ENCODE measurements at places on chromosomes 12 and 14.

GRCh38 chr12:89883630-89884389 is 175.2 kb upstream of the ATP2B1 start:
- no peak for DNase-seq

- DNase-seq = no peak
Observed at GRCh38 chr14:51884086-51884927, 23.9 kb downstream of the GNG2 start.

DNA sequence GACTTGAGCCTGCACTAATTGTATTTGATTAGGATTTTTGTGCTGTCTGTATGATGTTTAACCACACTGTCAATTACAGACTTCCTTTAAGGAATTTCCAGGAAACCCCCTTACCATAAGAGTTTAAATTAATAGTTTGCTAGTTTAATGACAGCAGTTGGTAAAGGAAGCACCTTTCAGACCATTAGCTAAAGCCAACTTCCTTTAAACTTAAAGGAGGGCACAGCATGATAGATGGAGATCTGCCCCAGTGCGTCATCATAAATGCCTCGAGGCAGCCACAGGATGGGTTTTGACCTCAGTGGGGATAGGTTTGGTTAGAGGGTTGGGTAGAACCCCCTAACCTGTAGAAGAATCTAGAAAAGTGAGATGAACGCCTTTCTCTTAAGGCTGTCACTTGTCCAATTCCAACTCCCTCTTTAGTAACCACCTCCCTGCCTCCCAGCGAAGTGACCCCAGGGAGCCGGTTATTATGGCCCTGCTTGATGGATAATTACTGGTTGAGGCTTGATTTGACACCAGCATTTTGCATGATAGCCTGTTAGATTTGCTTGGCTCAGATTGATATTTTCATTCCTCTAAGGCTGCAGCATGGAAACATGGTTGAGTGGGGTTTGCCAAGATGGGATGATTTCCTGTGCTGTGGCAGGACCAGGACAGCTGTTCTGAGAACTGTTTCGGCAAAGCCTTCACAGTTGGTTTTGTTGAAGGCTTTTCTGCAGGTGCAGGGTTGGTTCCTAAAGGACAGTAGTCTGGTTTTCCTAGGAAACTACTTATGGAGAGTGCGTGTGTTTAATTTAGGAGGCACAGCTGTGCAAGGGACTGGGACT is 62.7 kb downstream of the CHST11 start:
- DNase-seq = peak; percentile 31

DNA sequence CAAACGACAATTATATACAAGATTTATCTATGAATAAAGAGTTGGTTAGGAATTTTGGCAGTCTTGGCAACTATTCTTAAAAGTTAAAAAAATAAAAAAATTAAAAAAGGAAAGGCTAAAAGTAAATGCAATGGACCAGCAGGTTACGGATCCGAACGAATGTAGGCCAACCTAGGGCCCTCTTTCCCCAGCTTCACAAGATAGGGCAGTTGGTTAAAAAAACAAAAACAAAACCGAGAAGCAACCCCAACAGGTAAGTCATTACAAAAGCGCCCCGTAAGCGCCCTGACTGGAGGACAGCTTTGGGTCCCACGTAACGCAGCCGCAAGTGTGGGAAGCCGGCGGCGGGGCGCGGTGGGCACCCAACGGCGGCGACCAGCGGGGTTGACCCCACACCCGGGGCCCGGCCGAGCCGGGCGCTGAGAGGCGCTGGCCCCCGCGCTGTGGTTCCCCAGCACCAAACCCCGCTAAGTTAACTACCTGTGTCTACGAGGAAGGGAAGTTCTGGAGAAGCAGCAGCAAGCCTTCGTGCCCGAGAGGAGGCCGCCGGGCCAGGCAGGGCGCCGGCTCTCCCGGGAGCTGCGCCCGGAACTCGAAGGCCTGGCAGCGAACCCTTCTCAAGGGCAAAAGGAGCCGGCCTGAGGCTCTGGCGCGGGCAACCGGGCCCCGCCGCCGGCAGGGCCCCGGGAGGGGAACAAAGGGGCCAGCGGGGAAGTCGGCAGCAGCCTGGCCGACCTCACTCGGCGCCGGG is 882 bp downstream of the HECTD1 start:
- DNase-seq = peak; percentile 21

DNA sequence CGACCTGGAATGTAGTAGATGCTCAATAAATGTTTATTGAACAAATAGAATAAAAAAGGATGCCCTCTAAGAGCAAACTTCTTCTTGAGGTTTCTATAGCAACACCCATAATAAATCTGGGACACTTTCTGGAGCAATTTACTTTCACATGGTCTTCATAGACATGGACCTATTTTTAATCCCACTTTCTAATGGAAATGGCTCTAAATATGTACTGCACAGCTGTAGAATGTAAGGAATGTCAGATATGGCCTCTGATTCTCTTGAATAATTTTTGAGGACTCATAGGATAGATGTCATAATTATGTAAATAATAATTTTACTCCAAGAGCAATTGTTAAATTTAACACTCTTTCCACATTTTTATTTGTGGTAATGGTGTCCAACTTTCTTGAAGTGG is 133.5 kb upstream of the DAAM1 start:
- DNase-seq = no peak

DNA sequence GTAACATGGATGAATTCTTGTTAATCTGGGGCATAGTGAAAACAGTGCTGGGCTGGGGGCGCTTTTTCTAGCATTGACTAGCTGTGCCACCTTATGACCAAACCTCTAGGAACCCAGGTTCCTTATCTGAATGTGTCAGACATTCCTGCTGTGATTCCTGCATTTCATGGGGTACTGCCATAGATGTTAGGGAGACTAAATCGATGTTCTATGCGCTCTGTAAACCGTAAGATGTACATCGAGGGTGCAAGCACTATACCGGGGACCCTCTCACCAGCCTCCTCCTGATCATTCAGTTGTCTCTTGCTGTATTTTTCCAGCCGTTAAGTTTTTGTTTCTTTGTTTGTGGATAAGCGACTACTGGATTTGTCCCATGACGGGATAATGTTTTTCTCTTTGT is 170.9 kb upstream of the PARP11 start:
- DNase-seq = no peak

DNA sequence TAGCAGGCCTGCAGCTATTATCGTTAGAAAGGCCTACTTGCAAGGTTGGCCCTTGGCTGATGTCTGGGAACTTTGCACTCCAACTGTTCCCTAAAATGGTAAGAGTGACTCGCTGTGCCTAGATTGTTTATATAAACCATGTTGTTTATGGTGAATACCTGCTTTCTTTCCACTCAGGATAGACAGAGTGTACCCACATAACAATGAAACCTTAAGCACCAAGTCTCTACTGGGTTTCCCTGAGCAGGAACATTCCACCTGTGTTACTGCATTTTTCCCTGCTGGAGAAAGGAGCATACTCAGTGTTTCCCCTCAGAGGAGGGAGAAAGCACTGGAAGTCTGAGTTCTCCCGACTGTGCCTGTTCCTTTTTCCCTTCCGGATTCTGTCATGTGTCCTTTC is 32.8 kb downstream of the ERP29 start:
- DNase-seq = no peak

- no peak for DNase-seq
Observed at GRCh38 chr12:64733857-64734256, 25.3 kb downstream of the GNS start.

DNA sequence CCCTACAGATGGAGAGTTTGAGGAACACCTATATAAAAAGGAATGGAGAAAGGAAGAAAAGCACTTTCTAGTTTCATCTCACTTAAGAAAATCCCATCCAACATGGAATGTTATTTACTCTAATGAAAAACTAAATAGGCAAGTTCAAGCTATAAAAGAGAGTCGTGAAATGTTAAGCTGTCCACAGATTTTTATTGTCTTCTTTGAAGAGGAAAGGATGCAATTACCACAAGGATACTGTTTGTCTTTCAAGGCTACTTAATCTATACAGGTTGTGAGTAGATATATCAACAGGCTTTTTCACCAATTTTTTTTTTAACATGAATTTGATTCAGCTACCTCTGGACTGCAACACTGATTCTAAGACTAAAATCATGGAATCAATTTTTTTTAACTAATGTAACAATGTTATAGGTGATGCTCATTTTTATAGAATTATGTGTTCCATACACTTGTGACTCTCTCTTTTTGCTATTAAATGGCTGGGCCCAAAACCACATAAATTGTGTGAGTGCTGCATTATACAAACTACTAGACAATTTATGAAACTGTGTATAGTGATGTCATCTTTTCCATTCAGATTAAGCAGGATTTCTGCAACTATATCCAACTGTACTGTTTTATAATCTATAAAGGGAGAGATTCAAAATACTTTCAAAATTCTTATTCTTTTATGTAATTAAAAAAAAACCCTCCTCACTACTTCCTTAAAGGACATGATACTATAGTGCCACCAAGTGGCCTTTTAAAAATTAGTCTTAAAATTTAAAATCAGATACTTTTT is 26.8 kb upstream of the BMAL2 start:
- no peak for DNase-seq

DNA sequence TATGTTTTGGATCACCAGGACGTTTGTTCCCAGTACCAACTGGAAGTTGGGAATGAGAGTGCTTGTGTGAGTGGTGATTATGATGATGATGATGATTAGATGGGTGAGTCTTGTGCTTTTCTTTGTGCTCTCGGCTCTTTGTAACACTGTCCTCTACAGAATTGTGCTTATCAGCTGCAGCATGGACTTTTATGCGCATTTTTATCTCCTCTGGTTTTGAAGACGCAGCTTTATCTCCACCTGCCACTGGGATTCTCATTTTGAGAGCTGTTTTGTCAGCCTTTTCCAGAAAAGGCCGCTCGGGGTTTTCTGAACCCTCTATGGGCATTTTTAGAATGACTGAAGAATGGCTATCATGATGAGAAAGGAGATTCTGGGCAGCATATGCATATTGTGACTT is 11.5 kb upstream of the KANSL2 start:
- DNase-seq = no peak

GRCh38 chr12:24788886-24789285 is 160.0 kb downstream of the BCAT1 start:
- DNase-seq = no peak

DNA sequence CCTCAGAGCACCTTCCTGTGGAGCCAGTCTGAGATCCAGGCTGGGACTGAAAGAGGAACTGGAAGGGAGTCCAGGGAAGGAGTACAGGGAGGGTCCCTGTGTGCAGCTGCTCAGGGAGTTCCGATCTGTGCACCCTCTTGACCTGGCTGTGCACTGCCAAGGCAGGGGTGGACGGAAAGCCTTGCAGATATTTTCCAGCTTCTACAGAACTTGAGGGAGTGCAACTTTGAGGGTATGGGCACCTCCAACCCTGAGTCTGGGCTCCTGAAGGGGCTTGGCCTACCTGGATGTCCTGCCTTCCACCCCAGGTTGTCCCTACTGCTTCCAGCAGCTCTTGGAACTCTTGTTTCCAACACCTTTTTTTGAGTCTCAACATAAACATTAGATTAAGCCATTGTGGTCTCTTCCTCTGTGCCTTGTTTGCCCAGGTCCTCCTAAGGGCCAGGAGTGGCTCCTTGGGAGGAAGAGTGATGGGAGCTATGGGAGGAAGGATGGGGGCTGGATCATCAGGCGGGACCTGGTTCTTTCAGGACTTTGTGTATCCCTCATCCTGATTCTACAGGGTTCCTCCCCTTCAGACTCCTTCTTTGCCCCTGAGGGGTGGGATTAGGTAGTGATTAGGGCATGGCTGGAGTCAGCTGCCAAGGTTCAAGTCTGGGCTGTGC is 3.5 kb downstream of the KRT7 start:
- no peak for DNase-seq

DNA sequence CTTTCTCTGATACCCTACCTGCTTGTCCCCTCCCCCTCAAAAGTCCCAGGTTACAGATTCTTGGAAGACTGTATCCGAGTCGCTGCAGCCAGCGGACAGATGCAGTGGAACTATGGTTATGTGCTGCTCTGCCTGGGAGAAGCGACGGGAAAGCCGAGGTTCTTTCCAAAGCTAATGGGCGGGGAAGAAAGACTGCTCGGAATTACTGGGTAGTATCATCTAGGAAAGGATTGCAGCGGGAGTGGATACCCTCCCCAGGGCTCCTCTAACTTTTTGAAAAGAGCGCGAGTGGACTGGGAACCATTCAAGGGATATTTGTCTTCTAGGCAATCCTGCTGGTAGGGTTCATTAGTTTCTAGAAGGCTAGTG is 1.4 kb downstream of the PTHLH start:
- no peak for DNase-seq

GRCh38 chr12:53591301-53592206 is 34.6 kb downstream of the ATF7 start:
- no peak for DNase-seq

DNA sequence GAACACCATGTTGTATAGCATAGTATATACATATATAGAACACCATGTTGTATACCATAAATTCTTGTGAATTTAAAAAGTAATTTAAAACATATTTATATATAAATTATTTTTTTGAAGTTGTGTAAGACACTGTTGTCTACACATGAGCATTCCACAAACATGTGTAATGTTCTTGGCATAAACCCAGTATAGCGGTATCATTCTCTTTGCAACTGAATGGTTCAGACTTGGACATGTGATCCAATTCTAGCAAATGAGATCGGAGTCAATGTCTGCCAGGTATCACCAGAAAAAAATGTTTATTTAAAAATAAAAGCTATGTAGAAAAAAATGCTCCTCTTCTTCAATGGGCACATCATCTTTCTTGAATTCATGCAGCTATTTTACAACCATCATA is 33.9 kb downstream of the CEP290 start:
- no peak for DNase-seq

GRCh38 chr14:90454041-90455000 is 57.5 kb downstream of the CALM1 start:
- DNase-seq = no peak

- DNase-seq = no peak
Observed at GRCh38 chr14:95979339-95980042, 59.7 kb upstream of the C14orf132 start.

DNA sequence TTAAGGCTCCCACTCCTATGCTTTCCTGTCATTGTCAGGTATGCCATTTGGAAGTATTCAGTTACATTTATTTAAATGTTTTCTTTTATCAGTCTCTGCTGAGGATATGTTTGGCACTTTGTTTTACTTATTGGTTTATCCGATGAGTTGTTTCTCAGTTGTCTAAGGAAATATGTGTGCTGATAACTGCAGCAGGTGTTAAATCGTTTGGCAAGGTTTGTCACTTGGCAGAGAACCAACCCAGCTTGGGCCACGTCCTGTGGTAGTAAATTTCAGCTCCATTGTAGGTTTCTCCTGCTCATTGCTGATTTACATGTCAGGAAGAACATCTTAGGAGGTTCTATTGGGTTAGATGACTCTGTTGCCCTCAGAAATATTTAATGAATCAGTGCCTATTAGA is 22.0 kb upstream of the MGST1 start:
- no peak for DNase-seq

GRCh38 chr14:85532374-85533022 is 2.6 kb downstream of the FLRT2 start:
- no peak for DNase-seq
